CD4-positive, alpha-beta T cell treated with Interleukin-17A for 1 hour (primary cell): ENCODE measurements at places on chromosomes 11 and 22.
A peak's percentile ranks its signal among the peaks of the same experiment; 100 is the strongest.

DNA sequence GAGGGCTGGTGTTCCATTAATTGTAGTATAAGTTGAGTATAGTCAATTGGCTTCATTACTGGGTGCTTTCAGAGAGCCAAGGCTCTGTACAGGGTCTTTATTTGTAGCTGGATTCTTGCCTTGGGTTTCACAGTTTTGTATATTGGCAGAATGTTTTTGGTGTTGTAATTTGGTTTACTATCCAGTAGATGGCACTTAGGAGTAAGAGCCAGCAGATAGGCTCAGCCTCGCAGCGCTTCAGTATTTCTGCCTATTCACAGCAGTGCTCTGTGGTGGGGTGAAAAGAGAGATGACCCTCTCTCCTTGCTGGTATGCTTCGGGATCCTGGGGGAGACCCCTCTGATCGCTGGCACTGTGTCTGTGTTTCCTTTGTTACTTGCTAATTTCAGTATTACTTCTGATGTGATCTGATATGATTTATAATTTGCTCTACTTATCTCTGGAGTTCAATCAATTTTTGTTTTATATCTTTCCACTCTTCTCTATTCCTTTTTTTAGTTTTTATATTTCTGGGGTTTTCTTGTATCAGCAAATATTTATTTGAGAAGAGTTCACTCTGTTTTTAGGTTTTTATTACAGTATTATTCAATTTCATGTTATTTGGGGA is 52.2 kb downstream of the ANO5 start:
- peak; percentile 2 for DNase-seq

- DNase-seq, result no peak
Observed at GRCh38 chr11:78654071-78654470, 79.4 kb upstream of the NARS2 start.

GRCh38 chr11:110716361-110716760 is 4.1 kb upstream of the ARHGAP20 start:
- DNase-seq, result no peak

DNA sequence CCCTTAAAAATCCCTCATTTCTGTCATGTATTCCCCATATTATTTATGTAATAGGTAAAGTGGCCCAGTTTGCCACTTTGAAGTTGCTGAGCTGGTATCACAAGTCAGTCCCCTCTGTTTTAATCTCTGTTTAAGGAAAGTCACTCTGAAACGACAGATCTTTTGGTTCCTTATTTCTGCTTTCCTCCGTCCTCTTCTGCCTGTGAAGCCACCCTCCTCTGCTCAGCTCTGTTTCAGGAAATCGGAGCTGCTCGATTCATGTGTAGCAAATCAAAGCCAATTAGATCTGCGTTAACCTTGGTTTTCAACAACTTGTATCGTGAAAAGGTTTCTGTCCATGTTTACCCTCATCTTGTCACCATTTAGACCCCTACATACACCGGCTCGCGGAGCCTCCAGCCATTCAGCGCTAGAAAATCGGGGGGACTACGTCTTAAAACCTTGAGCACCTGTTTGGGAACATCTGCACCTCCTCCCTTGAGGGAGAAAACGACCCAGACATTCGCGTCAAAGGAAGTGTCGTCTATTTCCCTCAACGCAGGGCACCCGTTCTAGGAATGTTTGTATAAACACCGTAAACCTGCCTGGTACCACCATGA is 576 bp upstream of the SC5D start:
- no peak for DNase-seq

DNA sequence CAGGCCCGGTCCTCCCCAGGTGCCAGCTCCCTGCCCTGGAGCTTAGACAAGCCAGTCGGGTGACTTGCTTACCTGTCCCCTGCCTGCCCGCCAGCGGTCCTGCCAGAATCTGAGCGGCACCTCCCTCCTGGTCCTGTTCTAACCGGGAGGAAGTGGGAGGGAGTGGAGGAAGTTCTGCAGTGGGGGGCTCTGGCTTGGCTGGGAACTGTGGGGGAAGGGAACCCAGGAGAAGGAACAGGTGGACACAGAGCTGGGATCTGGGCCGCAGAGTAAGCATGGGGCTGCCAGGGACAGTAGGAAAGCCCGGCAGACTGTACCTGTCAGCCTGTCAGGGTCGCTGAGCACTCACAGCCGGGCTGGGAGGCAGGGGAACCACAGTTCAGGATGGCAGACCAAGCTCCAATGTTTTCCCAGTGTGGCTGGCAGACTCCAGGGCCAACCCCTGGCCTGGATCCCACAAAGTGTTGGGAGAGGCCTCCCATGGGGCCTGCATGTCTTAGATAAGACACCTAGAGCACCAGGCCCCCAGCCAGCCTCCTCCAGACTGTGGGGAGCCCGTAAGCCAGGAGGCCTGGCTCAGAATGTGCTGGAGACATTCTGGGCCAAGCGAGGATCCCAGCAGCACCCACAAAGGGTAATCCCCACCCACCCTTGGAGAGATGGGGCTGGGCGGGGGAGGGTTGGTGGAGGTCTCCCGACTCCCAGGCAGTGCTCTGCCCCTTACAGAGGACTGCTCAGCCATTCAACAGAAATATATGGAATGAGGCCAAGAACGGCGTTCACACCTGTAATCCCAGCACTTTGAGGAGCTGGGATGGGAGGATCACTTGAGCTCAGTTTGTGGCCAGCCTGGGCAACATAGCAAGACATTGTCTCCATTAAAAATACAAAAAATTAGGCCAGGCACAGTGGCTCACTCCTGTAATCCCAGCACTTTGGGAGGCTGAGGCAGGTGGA is 2.3 kb downstream of the CYB5R3 start:
- no peak for DNase-seq

DNA sequence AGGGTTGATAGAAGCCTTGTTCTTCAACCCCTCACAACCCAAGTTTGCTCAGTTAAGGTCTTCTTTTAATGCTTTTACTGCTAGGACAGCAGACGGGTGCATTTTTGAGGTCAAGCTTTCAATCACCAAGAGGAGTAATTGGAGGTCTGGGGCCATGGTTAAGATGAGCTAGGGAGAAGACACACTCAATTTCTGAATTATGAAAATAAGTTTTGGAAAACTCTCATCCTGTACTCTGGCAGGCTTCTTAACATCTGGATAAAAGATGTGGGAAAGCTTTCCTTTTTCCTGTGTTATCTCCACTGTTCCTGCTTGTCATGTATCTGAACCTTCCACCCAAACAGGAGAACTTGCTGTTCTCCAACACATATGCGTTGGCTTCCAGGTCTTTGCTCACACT is 9.7 kb downstream of the ABTB2 start:
- DNase-seq, result no peak

DNA sequence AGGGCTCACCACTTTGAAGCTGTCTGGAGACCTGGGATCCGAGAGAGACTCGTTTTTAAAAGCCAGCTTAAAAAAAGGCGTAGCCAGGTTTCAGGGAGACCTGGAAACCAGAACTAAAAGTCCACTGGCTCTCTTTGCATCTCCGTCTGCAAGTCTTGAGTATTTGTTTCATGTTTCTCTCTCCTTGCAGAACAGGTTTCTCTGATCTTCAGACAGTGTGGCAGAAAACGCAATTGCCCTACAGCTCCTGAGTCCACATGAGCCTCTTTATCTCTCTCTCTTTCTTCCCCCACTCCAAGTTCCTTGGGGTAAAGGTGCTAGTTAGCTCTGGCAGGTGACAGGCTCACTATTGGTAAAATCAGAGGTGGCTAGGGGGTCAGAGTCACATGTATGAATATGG is 67.0 kb upstream of the AMPD3 start:
- DNase-seq, result no peak

DNA sequence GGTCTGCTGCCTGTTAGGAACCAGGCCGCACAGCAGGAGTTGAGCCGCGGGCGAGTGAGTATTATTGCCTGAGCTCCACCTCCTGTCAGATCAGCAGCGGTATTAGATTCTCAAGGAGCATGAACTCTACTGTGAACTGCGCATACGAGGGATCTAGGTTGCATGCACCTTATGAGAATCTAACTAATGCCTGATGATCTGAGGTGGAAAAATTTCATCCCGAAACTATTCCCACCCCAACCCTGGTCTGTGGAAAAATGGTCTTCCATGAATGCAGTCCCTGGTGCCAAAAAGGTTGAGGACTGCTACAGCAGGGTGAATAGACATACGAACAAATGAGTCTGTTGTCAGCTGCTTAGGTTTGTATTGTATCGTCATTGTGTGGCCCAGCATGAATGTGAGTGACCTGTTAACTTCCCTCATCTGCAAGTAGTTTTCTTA is 29.8 kb downstream of the RNF141 start:
- no peak for DNase-seq

DNA sequence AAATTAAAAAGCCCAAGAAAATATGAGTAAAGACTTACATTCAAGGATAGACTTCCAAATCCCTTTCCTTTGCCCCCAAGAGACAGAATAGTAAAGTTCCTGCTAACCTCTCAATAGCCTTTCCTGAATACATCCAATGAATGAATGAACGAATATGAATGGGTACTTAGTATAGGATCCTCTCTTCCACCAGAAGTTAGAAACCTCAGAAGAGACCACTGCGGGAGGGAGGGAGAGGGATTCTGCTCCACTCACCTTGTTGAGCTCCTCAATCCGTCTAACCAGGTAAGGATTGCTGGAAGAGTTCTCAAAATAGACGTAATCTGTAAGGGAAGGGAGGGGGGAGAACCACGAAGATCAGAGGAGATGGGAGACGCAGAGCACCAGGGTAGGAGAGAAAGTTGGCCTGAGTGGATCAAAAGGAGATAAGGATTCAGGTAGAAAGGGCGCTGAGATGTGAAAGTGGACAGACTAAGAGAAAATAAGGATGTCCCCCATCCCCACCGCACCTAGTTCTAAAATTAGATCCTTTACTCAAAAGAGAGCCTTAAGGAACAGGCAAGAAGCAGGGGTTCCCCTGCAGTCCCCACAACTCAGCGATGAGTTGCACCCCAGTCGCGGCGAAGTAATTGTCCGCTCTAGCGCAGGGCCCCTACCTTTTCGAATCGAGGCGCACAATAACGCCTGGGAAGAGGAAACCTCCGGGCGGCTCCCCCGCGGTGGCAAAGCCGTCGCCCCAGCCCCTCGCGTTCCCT is 1.1 kb downstream of the MTA2 start:
- DNase-seq, result peak; percentile 35

DNA sequence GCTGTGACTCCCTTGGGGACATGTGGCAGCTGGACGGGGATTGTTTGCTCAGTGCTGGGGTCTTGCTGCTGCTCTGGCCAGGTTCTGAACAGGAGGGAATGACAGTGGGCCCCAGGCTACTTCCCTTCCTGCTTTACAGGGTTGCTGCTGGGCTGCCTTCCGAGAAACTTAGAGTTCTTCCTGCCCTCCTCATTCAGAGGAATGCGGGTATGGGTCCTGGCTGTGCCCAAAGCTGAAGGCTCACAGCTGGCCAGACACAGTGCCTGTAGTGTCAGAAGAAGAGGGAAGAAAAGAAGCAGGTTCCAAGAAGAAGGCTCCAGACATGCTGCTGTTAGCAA is 108.3 kb upstream of the PARVA start:
- DNase-seq, result no peak

DNA sequence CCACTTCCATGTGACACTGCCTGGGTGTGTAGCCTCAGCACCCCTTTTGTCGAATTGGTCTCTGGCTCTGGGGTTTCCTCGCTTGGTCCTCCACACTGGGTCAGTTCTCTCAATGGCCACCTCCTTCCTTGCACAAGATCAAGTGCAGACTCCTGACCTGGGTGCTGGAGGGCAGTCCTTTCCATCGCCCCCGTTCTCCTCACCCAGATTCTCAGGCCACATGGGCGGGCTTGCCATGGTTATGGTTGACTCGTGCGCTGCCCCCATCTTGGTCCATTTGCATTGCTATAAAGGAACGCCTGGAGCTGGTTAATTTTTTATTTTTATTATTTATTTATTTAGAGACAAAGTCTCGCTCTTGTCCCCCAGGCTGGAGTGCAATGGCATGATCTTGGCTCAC is 5.5 kb upstream of the PARVB start:
- DNase-seq, result no peak

DNA sequence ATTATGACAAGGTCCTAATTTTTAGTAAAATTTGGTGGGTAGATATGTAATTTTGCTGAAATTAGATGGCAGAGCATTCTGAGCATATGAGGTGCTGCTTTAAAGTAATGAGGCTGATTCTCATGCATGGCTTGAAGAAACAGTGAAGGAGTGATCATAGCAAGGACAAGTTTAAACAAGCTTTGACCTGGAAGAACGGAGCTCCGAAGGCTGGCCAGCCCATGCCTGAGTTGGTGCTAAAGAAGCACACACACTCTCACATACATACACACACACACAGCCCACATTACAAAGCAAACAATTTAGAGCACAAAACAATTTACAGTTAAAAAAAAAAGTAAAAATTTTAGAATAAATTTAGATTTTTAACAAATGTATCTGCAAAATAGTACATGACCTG is 150.7 kb downstream of the DCDC1 start:
- no peak for DNase-seq

DNA sequence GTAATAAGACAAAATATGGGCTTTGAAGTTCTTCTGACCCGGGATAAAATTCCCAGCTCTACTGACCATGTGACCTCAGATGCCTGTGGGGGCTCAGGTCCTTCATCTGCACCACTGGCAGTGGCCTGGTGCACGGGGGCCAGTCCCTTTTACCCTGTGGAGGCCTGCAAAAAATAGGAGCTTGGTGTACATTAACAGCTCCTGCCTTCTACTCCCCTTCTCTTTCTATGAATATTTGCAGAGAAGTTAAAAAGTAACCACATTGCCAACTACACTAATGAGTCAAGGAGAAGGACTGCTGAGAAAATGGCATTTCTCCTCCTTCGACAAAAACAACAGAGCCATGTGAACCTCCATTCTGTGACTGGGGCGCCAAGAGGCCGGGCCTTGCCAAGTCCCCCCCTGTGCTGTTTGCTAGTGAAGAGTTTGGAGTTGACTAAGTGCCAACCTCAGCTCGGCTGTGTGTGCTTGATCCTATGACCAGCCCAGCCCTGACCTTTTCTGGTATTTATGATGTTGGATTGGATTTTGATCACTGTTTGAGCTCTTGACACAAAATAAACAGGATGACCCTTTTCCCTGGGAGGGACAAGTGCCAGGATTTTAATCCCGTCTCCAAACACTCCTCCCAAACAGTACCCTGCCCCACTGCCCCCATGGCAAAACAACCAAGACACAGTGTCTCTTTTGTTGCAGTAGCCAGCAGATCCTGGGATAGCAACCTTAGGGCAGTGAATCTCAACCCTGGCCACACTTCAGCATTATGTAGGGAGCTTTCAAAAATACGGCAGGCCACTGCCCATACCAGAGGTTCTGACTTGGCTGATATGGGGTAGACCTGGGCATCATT is 380.1 kb downstream of the LARGE1 start:
- no peak for DNase-seq
